COR-L47 (cell line): ENCODE measurements at places on chromosomes 5 and 9.

DNA sequence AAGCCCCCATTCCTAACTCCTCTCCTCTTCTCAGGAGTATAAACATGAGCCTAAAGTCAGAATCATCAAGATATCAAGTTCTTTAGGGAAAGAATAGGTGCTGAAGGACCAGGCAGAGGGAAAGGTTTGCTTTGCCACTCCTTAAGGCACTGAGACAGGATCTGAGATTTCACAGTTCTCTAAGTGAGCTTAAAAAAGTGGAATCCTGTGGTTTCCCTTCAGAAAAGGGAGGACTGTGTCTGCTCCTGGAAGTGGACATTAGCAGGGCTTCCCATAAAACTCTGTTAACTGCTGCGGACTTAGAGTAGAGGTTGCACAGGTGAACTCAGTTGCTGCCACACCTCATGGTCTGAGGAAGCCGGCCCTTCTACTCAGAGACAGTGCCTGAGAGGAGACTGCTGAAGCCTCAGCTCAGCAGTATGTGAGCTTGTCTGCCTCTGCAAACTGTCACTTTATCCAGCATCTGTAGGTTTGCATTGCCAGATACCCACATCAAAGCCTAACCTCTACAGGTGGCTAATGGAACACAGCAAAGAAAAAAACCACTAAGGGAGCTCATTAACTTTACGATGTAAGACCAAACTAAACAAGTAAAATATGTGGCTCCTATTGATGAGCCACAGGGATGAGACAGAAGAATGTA, 42.9 kb downstream of the RIC1 start:
- no peak for DNase-seq

DNA sequence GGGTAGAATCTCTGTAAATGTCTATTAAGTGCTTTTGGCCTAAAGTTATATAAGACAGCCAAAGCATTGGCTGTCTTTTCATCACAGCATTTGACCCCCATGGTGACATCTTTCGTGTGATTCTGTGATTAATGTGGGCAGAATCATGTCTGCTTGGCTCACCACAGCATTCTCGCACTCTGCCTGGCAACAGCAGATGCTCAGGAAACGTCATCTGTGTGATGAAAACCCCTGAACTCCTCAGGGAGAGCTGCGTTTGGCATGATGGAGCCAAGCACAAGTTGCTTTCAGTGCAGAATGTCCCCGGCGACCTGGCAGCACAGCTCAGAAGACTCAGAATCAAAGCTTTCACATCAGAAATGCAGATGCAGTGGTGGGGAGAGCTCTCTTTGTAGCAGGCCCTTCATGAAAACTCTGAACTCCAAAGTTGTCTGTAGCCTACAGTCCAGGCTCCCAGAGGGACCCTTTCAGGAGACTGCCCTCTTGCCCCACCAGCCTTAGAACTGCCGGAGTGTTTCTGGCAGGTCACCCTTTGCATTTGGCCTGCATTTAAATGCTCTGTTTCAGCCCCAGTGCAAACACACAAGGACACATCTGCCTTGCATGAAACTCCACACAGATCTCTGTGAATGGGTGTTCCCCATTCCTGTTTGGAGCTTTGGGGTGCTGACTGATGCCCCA, 155.6 kb upstream of the PANK3 start:
- DNase-seq: no peak

GRCh38 chr5:62477801-62478200, 65.2 kb downstream of the IPO11 start:
- DNase-seq: no peak

- peak; percentile 40 for DNase-seq
Measured at GRCh38 chr9:99105152-99106043, 485 bp downstream of the TGFBR1 start.

DNA sequence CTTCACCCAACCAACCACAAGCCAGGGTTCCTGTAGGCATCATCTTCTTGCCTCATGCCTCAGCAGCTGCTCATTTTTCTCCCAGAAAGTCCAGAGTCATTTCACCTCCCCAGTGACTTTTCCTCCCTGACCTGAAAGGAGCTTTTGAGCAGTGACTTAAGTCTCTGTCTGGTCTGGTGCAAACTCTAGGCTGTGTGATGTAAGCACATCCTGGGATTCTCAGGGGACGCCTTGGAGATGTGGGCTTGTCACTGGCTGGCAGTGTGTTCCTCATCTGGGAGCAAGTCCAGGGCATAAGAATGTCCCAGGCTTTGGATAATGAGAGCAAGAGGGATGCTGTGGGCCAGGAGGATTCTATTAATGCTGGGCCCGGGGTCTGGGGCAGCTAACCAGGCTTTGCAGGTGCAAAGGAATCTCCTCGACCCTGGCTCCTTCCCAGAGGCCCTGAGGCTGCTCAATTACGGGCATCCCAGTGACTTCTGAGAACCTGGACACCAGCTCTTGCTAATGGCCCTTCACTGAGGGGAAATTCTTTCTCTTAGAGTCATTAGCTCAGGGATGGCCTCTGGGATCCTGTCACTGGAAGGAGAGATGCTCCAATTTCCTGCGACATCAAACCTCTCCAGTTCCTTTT, 211.0 kb upstream of the PANK3 start:
- DNase-seq: no peak

GRCh38 chr9:93711002-93711401, 134.6 kb downstream of the PHF2 start:
- DNase-seq: no peak

DNA sequence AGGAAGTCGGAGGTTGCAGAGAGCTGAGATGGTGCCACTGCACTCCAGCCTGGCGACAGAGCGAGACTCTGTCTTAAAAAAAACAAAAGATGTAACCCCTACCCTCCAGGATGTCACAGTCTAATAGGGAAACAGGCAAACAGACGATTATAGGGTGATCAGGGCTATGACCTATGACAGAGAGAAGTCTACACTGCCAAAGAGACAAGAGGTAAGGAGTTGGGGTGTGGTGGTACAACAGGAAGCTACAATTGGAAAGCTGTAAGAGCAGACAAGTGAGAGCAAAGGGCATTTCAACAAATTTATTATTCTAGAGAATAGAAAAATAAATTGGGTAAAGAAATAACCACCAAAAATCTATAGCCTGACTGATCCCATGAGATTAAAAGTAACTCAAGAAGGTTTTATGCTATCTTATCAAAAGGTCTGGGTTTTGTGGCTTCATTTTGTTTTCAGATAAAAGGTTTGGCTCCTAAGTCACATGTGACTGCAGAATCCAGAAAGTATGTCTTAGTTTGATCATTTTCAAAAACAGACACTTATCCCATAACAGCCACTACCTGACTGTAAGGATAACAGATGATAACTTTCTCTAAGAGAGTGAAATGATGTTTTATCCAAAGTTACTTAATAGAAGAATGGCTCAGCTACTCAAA, 7.3 kb downstream of the CDC26 start:
- DNase-seq: no peak

- no peak for DNase-seq
Measured at GRCh38 chr9:132459661-132460060, 49.6 kb downstream of the CFAP77 start.

DNA sequence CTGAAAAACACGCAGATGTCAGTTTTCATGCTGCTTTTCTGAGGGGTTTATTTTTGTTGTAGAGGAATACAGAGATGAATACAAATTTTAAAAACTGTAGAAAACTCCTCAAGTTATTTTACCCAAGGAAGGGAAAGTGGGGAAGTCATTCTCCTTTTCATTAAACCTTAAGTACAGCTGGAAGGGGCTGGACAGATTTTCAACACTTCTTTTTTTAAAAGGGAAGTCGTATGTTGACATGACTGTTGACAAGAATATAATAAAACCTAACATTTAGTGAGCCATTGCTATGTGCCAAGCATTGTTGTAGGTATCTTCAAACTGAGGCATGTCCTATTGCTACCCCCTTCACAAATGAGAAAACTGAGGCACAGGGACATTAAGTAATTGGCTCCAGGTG, 235.7 kb upstream of the ELL2 start:
- DNase-seq: no peak

GRCh38 chr5:83921666-83922193, 201.1 kb upstream of the HAPLN1 start:
- no peak for DNase-seq

DNA sequence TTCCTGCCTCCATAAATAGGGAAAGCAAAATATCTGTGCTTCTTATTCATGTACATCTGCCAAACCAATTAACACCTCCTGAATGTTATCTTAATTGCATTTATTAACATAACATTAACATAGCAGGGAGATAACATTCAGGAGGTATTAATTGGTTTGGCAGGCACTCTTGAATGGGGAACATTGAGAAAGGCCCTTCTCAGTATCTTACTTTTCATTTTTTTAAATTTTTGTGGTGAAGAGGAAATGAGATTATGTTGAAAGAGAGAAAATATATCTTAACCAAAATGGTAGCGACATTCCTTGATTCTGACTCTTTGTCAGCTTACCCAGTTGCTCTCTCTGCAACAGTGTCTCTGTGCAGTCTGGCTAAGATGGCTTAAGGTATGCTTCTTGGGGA, 100.4 kb upstream of the TLE1 start:
- no peak for DNase-seq

DNA sequence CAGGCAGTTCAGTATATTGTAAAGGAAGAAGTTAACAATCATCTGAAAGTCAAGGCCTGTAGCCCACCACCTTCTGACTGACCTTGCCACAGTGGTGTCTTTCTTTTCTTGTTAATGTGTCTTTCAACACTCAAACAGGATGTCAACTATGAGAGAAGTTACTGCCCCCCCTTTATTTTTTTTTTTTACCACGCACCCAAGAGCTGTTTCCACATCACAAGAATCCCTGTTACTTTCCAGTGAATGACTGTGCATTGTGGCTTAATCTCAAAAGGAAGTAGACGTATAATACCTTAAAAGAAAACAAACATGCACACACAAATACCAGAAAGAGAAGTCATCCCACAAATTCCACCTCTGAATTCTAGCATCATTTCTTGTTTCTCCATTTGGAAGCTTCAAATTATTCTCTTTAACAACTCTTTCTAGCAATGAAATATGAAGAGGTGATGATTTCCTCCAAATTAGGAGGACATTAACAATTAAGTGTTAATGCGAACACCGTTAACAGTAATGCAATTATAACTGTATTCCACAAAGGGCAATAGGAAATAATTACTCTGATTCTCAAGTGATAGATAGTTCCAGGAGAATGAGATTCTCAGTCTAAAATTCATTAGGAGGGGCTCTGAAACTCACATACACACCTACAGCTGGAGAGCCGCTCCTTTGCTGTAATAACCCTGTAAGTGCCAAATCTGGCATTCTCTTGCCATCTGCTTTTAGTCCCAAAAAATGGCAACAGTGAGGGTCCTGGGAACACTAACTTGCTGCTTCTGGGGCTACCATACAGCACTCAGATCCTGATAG, 201.0 kb downstream of the EFNA5 start:
- no peak for DNase-seq

GRCh38 chr5:81019748-81020147, 59.6 kb downstream of the RASGRF2 start:
- DNase-seq: no peak

DNA sequence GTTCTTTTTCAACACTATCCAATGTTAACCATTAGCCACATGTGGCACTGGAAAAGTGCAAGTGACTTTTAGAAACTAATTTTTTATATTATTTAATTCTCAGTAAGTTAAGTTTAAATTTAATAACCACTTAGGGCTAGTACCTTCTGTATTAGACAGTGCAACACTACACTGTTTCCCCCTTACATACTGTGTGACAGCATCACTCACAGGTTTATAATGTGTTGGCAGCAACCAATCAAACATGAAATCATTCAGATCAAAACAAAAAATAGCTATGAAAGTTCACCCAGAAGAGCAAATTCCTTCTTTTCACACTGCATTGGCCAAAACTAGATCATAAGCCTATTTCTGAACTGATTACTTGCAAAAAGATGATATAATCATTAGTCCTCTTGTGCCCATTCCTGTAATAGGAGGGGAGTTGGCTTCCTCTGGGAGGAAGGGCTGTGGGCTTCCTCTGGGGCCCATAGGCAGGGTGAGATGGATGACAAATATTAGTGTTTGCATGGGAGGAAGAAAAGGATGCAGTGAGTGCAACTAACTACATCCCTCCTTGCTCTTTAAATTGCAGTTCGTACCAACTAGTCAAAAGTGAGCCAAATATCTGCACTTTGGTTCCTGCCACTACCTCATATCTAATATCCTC, 708.1 kb upstream of the RGMB start:
- no peak for DNase-seq

DNA sequence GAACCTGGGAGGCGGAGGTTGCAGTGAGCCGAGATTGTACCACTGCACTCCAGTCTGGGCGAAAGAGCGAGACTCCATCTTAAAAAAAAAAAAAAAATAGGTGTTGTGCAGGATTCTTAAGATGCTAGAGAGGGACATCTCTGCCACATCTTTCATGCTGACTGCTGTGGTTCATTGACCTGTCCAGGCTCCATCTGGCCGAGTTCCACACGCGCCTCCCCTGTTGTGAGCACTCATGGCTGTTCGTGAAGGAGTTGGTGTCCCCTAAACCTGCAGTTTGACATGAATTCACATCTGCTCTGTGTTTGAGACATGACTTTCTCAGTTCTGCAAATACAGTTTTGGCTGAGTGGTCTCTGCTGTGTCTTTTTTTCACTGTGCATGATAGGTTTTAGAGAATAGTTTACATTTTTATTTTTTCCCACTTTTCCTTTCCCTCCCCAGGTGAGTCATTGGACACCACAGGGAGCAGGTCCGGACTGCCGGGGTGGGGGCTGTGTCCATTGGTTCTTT, 5.3 kb downstream of the NXNL2 start:
- DNase-seq: no peak

DNA sequence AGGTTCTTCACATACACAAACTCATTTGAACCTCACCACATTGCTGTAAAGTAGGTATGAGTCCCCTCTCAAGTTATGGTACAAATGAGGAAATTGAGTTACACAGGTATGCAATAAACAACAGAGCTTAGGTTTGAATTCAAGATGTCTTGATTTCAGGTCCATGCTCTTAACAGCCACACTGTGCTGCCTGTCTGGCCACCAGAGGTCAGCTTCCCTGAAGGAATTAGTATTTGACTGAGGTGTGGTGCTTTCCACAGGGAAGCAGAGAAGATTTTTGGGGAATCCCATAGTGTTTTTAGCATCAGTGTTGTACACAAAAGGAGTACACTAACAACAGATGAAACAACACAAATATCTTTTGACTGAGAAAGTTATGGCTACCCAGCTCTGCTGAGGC, 94.4 kb upstream of the ITGA1 start:
- peak; percentile 3 for DNase-seq
